ENCODE measurements at places on chromosomes 6 and 20.

GRCh38 chr6:46704562-46704961, 16.9 kb downstream of the TDRD6 start:
- H3K36me3 ChIP-seq: no peaks in the 10 kb centered on the region
- no peak overlapping the region for H3K27ac ChIP-seq
- no peak overlapping the region for H3K4me3 ChIP-seq
- no peak for DNase-seq

GRCh38 chr6:149166336-149166735, 151.2 kb upstream of the TAB2 start:
- H3K4me3 ChIP-seq: no peak overlapping the region
- no peak for DNase-seq
- H3K27me3 ChIP-seq: no peaks in the 10 kb centered on the region

DNA sequence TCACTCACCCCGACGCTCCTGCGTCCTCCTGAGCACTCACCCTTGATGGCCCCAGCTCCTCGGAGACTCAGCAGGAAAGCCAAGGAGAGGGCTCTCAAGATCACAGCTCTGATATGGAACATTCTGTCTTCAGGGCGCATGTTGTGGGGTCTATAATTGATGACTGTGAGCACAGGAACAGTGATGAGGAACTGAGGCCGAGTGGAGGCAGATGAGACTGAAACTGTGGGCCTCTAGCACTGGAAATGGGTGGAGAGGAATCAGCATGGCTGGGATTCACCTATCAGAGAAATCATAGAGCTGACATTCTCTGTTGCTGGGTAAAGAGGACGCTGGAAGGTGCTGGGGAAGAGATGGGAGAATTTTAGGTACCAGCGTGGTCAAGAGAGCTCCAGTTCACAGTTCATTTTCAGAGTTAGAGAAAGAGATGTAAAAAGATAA, at the start of gene HLA-DPA1:
Gene HLA-DPA1, minus strand, starts transcription at position 219 of the 441 bp plus-strand sequence.
- DNase-seq: no peak
- H3K27me3 ChIP-seq: peaks cover 10% of the 10 kb centered on the region
- H3K36me3 ChIP-seq: no peaks in the 10 kb centered on the region
- no peak within 1 kb of the TSS for H3K4me3 ChIP-seq
- no peak within 1 kb of the TSS for H3K27ac ChIP-seq
- no peaks in the 10 kb centered on the region for H3K4me1 ChIP-seq

DNA sequence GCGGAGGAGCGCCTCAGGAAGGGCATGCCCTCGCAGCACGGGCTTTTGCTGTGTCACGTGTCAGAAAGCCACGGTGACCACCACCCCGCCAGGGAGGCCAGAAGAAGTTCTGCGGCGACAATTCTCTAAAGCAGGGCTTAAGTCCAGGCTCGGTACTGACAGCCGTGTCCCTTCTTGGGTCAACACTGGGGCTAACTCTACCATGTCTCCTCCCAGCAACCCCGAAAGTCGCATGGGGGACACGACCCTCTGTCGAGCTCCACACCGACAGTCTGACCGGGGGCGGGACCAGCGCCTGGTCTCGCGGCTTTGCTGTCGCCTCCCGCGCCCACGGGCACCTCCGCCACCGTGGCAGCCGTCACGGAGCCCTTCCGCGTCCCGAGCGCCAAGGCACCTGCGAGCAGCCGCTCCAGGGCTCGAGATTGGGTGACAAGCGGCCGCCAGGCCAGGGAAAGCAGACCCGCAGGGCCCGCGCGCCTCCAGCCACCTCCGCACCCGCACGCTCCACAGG, 534 bp downstream of the NANP start:
- H3K27me3 ChIP-seq: no peaks in the 10 kb centered on the region
- no peak for DNase-seq
- H3K36me3 ChIP-seq: no peaks in the 10 kb centered on the region
- peak overlapping the region; percentile 88 for H3K4me3 ChIP-seq
- H3K27ac ChIP-seq: no peak overlapping the region
- H3K4me1 ChIP-seq: peaks cover 3% of the 10 kb centered on the region

DNA sequence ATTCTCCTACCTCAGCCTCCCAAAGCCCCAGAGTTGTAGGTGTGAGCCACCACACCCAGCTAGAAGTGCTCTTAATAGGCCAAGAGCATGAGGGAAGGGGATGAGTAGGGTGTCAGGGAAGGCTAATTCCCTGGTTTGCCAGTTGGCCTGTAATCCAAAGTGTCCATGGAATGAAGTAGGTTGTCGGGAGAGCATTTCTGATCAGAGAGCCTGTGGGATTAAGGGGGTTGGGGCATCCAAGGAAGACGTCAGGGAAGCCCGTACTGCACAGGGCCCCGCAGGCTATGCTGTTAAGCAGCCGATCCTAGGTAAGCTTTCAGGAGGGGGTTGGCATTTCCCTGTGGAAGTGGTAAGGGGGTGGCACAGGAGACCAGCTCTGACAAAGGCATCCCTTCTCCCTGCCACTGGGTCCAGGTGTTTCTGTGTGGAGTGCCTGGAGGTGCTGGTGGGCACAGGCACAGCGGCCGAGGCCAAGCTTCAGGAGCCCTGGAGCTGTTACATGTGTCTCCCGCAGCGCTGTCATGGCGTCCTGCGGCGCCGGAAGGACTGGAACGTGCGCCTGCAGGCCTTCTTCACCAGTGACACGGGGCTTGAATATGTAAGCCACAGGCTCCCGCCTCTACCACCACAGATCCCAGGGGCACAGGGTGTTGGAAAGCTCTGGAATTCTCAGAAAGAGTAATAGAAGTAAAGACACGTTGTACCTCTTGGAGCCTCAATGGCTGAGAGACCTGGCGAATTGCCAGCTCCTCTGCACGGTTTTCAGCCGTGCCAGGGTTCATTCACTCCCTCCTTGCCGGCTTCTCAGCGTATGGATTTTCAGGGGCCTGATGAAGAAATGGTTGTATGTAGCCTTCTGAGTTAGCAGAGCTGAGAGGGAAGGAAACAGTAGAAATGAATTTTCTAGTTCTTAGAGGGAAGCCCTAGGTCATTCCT, 21.4 kb upstream of the MAPRE1 start:
- H3K4me1 ChIP-seq: no peaks in the 10 kb centered on the region
- H3K27ac ChIP-seq: no peak overlapping the region
- no peak overlapping the region for H3K4me3 ChIP-seq
- H3K36me3 ChIP-seq: peaks cover 69% of the 10 kb centered on the region
- no peak for DNase-seq

DNA sequence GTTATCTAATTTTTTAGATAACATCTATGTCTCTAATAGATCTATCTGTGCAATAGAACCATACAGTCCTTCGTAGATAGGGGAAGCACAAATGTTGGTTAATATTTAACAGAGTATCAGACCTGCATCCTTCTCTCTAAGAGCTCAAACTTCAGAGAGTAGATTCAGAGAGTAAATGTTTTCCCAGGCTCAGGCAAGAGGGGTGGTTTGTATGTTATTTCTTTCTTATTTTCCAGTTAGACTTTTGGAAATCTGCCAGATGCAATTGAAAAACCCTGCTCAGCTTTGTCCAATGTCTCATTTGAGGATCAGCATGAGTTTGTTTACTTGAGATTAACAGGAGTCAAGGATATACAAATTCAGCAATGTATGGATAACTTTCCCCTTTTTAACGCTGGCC, 361.9 kb downstream of the BCKDHB start:
- no peaks in the 10 kb centered on the region for H3K27me3 ChIP-seq
- no peak overlapping the region for H3K27ac ChIP-seq
- H3K36me3 ChIP-seq: no peaks in the 10 kb centered on the region
- DNase-seq: no peak
- no peaks in the 10 kb centered on the region for H3K4me1 ChIP-seq
- no peak overlapping the region for H3K4me3 ChIP-seq

DNA sequence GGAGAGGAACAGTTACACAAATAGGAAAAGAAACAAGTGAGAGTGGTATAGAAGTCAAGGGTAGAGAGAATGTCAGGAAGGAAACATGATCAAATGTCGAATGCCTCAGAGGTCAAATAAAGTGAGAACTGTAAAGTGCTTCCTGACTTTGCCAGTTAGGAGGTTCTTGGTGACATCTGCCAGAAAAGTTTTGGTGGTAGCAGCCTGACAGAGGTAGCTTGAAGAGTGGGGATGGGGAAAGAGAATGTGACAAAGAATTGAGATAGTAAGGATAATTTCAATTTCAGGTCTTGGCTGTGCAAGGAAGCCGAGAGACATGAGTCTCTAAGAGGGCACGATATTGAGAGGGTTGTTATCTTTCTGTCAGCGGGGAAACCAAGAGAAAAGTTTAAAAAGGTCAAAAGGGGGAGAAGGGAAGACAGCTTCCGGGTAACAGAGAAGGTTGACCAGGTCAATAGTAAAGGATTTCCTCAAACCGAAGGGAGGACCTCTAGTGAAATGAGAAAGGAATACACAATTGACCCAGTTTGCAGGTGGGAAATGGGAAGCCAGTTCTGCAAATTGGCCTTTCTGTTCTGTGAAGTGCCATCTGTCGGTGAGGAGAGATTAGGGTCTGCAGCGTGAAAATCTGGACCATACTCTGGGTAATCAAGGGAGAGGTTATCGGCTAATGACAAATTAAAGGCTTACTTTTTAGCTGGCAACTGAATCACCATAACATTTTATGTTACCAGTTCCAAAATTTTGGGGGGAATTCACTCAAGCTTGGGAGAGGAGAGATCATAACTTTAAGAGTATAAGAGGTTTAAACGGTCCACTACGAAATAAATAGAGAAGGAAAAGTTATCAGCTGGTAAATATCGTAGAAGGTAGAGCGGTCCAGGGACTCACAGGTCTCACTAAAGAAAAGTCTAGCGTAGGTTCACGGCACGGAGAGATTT, 973 bp upstream of the BRD2 start:
- peak overlapping the region; percentile 100 for H3K27ac ChIP-seq
- H3K4me1 ChIP-seq: peaks cover 4% of the 10 kb centered on the region
- H3K4me3 ChIP-seq: peak overlapping the region; percentile 83

GRCh38 chr6:169843991-169844390, 92.6 kb downstream of the ERMARD start:
- peaks cover 27% of the 10 kb centered on the region for H3K27me3 ChIP-seq
- H3K27ac ChIP-seq: no peak overlapping the region
- no peaks in the 10 kb centered on the region for H3K4me1 ChIP-seq

DNA sequence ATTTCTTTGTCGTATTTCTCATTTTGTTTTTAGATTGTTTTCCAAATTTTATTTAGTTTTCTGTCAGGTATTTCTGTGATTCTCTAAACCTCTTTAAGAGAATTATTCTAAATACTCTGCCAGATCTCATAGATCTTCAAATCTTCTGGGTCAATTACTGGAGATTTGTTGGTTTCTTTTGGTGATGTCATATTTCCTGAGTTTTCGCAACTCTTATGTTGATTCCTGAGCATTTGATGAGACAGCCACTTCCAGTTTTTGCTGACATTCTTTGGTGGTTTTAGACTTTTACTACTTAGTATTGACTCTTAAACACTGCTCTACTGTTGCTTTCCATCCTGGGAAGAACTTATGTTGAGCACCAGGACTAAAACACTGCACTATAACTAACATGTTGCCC, 21.9 kb downstream of the ADGB start:
- H3K27ac ChIP-seq: no peak overlapping the region
- no peaks in the 10 kb centered on the region for H3K36me3 ChIP-seq
- H3K4me3 ChIP-seq: no peak overlapping the region
- no peaks in the 10 kb centered on the region for H3K27me3 ChIP-seq
- DNase-seq: no peak
- H3K4me1 ChIP-seq: no peaks in the 10 kb centered on the region

Measured in neuronal stem cell (in vitro differentiated cells).